ENCODE measurements at places on chromosomes 11 and 22.

- no peak for DNase-seq
These were observed 22.4 kb upstream of the CCDC188 start for GRCh38 chr22:20173246-20173645.

DNA sequence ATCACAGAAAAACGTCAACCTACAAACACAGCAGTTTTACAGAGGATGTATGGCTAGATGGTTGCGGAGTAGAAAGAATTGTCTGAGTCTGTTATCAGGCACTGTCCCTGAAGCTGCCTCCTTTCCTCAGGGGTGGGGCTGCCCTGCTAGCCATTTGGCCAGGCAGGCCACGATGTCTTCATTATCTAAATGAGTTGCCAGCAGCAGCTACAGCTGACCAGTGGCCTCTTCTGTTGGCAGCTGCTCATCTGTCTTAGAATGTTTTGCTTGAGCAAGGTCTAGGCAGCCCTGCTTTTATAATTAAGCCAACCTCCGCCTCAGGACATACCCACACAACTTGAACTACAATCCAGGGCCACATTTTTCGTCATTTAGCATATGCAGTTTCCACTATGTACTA lies 17.5 kb downstream of the SLC6A5 start:
- no peak for DNase-seq

DNA sequence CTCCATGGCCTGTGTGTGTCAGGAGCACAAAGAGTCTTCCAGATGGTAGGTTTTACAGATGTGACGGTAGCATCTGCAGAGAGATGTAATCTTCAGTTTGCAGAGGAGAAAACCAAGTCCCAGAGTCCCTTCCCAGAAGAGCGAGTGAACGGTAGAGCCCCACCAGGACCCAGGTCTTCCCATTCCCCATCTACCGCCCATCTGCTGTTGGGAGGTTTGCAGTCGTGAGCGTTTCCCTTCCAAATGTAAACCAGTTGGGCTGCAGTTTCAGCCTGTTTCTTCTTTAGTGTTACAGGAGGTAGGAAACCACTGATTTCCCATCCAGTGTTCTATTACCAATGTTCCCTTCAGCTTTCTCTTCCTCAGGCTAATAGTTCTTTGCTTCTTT lies 24.0 kb downstream of the PANX1 start:
- no peak for DNase-seq

GRCh38 chr11:40241524-40242051 lies 1217.9 kb downstream of the LRRC4C start:
- no peak for DNase-seq

- peak; percentile 65 for DNase-seq
These were observed 18.2 kb downstream of the ADM start for GRCh38 chr11:10322830-10323792.

- no peak for DNase-seq
These were observed 18.2 kb downstream of the GDPD5 start for GRCh38 chr11:75507571-75507970.

- peak; percentile 66 for DNase-seq
These were observed 52.8 kb upstream of the TENM4 start for GRCh38 chr11:79493555-79494171.

- DNase-seq: no peak
These were observed 522.3 kb upstream of the LUZP2 start for GRCh38 chr11:23974601-23975000.

- peak; percentile 97 for DNase-seq
These were observed at the start of the genes ELP4 and IMMP1L for GRCh38 chr11:31509429-31510345. Gene ELP4, plus strand, starts transcription at chr11:31509767. Its CDS starts 18 bp downstream, at chr11:31509785. Gene IMMP1L, minus strand, starts transcription at chr11:31509622. Its CDS starts 46,346 bp downstream, at chr11:31463276.

- no peak for DNase-seq
These were observed 141.2 kb downstream of the MIAT start for GRCh38 chr22:26798462-26799065.

- peak; percentile 27 for DNase-seq
These were observed 693 bp downstream of the NFAM1 start for GRCh38 chr22:42431401-42432019.

DNA sequence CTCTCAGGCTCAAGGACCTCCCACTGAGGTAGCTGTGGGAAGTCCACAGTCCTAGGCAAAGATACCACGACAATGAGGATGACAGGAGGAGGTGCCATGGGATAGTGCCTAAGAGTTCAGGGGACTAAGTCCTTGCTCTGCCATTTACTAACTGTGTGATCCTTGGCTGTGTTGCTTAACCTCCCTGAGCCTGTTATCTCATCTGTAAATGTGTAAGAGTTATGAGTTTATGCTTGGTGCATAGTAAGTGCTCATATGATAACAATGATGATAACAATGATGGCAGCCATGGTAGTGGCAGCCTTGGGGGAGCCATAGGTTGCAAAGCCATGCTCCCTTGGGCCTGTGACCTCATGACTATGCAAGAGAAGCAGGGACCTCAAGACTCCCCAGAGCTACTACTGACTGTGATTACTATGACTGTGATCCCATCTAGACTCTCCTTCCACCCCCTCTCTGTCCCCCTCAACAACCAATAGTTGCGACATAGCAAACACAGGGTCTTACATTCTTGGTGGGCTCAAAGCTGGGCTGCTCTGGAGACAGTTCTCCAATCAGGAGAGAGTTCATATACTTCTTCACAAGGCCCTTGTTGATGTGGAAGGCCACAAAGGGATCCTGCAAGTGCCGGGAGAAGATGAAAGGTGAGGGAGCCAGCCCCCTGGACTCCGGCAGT lies 3.9 kb downstream of the FADS1 start:
- no peak for DNase-seq

DNA sequence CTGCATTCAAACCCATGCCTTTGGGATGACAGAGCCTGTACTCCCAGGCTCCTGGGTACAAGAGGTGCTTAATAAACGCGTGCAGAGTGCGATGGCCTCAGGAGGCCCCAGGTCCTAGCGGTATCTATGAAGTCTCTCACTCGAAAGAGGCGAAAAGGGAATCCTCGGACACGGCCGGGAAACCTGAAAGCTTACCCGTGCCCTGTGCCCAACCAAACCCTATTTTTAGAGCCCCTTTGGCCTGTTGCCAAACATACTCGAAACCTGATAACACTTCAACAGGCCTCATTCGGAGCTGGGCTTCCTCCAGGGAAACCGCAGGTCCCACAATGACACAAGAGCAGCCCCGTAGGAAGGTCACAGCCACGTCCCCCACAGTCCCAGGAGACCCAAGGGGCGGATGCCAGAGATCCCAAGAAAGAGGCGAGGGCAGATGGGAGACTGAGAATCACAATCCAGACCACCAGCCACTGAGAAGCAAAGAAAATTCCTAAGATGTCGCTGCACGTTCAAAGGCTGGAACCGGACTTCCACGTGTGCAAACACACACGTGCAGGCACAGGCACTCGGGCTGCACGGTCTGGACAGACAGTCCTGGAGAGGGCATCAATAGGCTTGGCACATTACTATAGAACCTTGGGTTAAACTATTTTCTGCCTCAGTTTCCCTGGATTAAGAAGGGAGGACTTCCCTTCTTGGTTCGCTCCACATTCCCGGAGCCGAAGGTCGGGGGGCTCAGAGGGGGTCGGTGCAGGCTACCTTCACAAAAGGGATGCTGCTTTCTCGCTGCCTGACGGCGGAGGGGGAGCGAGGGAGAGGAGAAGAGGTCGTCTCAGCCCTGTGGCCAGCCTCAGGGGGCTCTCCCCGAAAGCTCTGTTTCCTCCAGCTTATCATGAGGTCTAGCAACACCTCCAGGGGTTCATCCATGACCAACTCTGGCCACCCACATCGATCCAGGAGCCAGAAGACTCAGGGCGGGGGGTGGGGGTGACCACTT lies 8.2 kb downstream of the PDGFB start:
- peak; percentile 52 for DNase-seq

DNA sequence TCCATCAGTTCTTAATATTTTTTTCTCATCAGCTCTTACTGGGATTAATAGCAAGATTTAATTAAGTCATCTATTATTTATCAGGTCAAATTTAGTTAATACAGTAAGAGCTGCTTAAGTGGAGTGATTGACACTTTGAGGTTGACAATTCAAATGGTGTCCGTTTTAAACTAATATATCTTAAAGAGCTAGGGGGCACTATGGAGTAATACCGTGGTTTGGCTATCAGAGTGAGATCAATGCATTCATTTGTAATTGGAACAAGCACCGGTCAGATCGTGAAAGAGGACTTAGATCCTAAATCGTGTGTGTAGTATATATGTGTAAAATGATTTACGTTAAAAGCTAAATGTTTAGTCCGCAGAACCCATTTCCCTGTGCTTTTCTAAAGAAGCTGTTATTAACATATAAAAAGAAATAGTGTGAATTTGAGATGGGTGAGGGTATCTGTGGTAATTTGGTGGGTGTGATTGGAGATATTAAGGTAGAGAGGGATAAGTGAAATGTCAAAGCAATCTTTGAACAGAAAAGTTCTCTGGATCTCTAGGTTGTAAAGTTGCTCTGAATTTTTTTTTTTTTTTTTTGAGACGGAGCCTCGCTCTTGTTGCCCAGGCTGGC lies 2.3 kb downstream of the SIK2 start:
- peak; percentile 66 for DNase-seq
